AG09309 (cell line): ENCODE measurements at places on chromosomes 6 and 20.

DNA sequence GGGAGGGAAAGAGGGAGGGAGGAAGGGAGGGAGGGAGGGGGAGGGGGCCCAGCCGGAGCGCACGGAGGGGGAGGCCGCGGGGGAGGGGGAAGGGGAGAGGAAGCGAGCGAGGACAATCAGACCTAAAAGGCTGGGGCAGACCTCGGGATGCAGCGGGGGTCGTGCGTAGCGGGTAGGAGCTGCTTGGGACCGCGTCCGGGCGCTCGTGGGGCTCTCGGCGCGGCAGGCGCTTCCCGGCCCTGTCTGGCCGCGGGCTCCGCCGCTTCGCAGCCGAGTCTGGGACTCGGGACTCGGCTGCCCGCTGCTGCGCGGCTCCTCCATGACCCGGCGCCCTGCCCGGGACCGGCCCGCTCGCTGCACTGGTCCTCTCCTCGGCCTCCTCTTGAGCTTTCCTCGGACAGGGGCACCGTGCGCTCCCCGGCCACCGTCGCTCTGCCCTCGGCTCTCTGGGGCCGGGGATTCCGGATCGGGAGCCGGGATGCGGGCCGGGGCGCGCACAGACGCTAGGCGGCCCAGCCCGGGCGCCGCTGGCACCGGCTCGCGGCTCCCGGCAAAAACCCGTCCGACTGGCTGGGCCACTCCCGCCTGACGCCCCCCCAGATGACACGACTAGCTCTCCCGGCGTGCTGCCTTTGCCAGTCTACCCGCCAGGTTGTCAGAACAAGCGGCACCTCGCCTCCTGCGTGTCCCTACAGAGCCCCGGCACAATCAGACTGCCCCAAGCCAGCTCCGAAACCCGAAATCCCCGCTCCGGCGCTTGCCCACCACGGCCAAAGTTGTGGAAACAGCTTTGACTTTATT is 2.2 kb downstream of the TFAP2A start:
- no peak for DNase-seq

- DNase-seq = peak; percentile 40
These were observed 30.6 kb upstream of the ZNF184 start for GRCh38 chr6:27503436-27504030.

- no peak for DNase-seq
These were observed 31.8 kb upstream of the ELMO2 start for GRCh38 chr20:46438156-46438750.

DNA sequence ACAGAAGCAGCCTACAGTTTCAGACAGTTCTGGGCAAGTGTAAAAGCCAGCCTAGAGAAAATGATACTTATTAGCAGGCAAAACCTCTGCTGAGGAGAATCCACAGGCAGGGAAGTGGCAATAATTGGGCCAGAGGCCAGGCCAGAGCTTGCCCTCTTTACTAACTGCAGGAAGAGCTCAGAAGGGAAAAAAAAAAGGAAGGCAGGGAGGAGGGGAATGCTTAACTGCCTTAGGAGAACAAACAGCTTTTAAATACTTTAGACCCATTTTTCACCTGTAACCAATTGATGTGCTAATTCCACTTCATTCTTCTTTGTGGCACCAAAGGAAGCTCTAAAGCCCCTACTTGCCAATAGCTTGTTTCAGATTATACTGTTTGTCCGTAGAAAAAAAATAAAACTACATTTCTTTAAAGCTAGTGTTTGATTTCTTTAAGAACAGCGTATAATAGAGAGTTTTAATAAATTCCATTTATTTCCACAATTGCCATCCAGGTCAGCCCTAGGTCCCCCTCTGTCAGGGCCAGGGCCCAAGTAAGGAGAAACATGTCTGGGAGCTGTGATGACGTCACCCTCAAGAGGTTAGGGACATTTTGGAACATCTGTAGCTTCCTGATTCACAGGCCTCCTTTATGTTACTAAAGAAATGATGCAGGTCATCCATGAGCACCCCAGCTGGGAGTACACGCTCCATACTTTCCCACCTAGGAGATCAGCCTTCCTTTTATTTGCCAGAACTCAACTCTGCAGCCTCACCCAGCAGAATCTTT is 384.3 kb downstream of the CDC5L start:
- DNase-seq = no peak

DNA sequence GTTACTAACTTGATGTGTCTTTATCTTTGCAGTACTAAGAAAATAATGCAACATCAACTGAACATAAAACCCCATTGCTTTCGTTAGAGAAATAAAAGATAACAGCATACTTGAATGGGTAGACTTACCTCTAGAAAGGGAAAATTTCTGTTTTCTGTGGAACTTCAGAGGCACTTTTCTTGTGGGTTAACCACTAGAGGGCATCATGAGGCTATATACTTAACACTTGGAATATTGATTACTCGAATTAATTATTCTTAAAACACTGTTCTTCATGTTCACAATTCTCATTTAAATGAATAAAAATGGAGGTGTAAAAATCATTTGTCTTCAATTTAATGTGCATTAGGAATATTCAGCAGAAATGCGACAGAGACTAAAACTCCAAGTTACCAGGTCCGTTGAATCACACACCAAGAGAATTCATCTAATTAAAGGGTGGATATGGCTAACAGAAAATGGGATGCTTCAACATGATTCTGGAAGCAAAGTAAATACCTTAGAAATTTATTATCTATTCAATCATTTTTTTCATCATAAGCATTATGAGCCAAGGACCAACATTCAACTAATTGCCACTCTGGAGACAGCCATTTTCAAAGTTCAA is 330.8 kb upstream of the PREP start:
- DNase-seq = no peak
